NT2/D1 (cell line): ENCODE measurements at places on chromosomes 4 and X.

- DNase-seq, result no peak
These were observed 5.0 kb downstream of the GPC3 start for GRCh38 chrX:133980406-133980805.

DNA sequence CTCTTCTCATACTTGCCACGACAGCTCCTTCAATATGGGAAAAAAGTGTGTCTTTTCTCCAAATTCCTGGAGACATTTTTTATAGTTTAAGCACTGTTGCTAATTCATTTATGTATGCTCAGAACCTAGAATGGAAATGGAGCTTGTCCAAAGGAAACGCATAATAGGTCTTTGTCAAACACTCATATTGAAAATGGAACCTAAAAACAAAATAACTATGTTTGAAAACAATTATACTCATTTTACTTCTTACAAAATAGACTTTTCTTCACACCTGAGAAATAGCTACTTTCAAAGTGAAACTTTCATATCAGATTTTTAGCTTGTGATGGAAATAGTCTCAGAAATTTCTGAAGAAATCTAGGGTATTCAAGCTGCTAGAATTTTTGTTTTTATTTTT, 529.7 kb upstream of the BOD1L1 start:
- no peak for DNase-seq

DNA sequence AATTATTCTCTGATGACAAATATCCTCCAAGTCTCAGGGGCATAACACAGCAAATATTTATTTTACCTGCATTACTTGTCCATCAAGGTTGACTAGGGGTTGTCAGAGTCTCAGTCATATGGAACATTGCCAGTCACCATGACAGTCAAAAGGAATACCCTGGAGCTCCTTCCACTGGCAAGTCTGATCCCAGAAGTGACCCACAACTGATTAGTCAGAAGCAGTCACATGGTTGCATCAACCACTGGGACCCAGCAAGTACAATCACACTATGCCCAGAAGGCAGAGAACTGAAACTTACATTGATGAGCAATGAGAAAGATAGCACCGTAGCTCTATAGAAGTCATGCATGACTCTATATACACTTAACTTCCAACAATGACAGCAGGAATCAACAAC, 41.9 kb upstream of the SOD3 start:
- DNase-seq, result no peak

DNA sequence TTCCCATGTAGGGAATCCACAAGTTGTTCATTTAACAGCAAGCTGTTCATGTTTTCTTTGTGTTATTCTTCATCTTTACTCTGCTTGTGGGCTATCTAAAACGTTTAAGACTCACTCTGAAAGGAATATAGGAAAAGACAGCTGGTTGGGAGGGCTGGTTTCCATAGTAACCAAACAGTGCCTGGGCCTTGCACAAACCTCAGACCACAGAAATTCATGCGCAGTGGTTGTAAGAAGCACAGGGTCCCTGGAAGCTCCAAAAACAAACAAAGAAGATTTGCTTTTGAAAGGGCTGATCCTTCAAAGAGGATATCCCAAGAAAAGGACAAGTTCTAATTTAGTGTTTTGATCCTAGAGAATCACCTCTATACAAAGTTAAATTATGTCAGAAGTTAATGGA, 7.8 kb downstream of the SERTM2 start:
- peak; percentile 60 for DNase-seq

GRCh38 chrX:66200855-66201795, 37.1 kb downstream of the HEPH start:
- DNase-seq, result no peak

- no peak for DNase-seq
These were observed 16.3 kb downstream of the NOA1 start for GRCh38 chr4:56961107-56961500.

GRCh38 chrX:136999024-136999423, 34.8 kb downstream of the GPR101 start:
- no peak for DNase-seq

DNA sequence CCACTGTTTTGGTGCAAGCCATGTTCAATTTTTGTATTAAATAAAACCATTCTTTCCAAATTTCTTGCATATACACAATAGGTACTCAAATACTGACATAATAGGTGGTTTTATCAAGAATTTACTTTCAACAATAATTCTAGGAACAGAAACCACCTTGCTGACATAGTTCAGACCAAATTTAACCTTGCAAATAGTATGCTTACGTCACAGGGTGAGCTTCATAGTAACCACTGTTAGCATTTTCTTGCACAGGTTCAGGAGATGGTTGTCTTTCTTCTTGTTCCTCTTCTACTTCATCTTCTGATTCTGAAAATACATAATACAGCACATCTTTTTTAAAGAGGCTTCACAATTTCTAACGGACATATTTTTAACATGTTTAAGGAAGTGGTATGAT, 17.6 kb downstream of the G3BP2 start:
- DNase-seq, result no peak

DNA sequence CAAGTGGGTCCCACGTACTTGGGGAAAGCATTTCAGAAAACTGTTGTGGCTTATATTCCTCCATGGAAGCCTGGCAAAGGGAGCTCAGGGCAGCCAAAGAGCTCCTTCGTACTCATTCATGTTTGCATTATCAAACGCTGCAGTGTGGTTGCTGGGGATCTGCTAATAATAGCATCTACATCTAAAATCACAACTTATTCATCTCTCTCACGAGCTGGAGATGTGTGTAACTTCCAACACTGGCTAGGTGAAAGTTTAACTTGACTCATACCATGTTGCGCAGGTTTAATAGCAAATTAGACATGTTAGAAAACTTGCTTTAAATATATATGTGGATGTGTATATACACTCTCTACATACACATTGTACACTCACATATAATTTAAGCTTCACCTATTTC, 415.1 kb downstream of the AFF2 start:
- DNase-seq, result no peak

DNA sequence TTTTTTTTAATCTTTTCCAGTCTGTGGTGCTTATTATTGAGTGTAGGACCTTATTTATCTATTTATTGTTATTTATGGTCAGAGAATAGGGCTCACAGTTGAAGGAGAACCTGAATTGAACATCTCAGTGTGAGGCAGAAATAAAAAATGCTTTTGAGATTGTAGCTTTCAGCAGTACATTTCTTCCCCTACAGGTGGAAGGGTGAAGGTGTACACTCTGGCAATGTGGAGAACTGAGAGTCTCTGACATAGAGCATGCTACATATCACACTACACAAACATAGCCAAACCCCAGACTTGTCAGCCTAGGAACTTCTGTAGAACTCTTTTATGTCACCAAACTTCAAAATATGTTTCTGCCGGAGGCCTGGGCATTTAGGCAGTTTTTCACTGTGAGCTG, 140.2 kb downstream of the STIM2 start:
- no peak for DNase-seq

- DNase-seq, result no peak
These were observed 289.8 kb downstream of the ARHGAP10 start for GRCh38 chr4:148021686-148022085.

DNA sequence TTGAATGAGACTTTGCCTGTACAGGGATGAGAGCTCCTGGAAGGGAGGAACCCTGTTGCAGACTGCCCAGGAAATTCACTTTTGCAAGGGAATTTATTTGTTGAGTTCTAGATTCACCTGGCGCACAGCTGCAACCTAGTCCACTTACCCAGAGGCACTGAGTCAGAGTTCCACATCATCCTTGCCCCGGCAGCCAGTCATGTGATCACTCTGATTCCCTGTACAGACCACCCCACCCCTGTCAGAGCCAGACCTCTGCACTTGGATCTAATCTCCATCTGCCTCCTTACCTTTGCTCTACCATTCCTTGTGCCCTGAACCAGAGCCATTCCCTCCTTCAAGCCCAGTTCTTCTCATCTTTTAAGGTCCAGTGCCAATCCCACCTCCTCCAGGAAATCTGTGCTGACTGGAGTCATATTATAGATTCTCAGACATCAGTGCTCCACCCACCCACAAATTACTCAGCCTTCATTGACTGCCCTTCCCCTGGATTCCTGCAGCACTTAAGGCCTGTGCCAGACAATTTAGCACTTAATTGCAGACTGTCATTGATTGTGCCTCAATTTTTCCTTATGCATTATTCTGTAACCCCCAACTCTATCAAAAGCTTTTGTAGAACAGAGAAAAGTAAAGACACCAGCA, 84.1 kb upstream of the MAGEA4 start:
- DNase-seq, result no peak

GRCh38 chr4:561426-561825, 14.7 kb downstream of the TMEM271 start:
- no peak for DNase-seq

DNA sequence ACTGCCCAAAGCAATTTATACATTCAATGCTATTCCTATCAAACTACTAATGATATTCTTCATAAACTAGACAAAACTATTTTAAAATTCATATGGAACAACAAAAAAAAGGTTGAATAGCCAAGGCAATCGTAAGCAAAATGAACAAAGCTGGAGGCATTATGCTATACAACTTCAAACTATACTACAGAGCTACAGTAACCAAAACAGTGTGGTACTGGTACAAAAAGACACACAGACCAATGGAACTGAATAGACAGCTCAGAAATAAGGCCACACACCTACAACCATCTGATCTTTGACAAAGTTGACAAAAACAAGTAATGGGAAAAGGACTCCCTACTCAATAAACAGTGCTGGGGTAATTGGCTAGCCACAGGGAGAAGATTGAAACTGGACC, 67.0 kb downstream of the FGF16 start:
- no peak for DNase-seq

DNA sequence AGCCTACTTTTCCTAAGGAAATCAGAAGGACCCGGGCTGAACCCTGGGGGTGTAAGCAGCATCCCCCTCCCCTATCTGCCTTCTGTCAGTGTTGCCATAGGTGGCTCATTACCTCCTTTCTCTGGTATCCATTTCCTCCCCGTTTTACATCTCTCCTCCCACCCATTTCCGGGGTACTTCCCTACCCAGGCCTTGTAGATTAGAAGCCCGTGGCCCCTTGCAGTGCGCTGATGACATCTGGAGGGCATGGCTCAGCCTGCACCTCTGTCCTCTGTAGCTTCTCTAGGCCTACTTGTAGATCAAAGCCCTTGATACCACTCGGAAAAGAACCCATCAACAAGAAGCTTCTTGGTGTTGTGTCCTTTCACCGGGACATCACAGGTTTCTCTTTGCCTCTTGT, 71.8 kb downstream of the NBDY start:
- no peak for DNase-seq

DNA sequence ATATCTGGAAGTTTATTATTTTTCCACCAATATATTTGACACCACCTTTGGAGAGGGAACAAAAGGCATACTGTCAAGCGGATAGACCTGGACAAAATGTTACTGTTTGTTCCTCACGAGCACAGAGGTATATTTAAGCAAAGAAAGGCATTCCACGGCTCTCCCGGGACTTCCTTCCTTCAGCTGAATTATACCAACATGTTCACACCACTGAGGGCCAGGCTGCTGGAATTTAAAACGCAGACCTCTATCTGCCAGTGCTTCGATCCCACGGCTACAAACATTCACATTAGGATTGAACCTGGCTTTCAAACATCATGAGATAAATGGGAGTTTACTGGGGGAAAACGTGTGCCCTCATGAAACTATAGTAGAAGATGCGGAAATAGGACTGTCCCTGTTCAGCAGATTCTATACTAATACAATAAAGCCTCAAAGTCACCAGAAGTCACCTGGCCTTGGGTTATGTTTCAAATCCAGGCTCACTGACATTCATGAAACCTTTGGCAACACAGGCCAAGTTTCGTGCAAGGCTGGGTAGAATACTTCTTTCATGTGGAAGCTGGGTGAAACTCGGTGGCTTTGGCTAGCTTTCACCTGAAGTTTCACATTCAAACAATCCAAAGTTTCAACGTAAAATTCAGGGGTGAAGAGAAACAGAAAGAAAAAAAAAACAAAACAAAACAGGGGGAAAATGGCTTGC, 39.5 kb downstream of the SORBS2 start:
- DNase-seq, result no peak

DNA sequence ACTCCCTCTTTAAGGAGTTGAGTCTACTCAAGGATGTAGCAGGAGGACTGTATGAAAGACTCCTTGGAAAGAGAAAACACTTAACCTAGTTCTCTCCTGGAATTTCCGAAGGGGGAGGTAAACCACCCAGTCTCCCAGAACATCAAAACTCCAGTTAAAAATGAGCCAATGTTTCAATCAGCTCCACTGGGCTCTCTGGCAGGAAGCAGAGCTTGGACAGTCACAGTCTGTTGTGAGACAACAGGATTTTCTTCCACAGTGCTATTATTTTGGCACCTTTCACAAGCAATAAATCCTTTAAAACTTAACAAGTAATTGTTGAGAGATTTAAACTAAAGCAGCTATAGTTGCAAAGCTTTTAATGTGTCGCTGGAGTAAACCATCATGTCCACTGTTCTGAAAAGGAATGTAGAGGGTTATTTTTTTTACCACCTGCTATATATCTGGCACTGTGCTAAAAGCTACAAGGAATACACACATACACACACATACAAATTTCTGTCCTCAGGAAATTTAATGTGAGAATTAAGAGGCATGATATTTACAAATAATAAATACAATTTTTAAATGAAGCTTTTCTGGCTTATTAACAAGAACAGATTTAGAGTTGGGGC, 229.2 kb upstream of the INTU start:
- DNase-seq, result no peak

DNA sequence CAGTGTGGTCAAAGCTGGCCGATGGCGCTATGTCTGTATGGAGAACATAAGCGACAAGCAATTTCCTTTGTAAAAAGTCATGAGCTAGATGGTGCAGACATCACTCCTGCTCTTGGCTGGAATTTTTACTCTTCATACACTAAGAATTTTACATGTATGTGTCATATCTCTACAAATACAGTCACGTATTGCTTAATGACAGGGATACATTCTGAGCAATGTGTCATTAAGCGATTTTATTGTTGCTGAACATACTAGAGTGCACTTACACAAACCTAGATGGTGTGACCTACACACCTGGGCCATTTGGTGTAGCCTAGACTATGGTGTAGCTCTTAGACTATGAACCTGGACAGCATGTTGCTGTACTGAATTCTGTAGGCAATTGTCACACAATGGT, 185.4 kb downstream of the SOWAHB start:
- DNase-seq, result no peak

DNA sequence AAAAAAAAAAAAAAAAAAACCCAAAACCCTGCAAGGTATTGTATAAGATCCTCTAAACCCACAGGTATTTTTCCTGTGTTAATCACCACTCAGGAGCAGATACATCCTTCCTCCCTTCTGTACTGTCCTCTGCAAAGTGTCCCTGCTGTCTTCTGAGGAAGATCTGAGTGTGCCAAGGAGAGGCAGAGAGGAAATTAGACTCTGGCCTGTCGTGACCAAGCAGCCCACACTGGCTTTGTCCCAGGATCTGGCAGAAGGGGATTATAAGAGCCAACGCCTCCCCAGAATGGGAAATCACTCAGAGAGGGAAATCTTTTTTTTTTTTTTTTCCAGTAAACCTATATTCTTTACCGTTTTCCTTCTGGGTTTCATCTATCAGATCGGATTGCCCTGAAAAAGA, 39.6 kb downstream of the PTCHD1 start:
- DNase-seq, result no peak

GRCh38 chr4:182494103-182494502, 250.9 kb downstream of the TENM3 start:
- no peak for DNase-seq

GRCh38 chrX:41722214-41722613, 1.8 kb upstream of the GPR82 start:
- no peak for DNase-seq

- DNase-seq, result no peak
These were observed 286.3 kb downstream of the PDGFC start for GRCh38 chr4:156685308-156685707.
